ENCODE measurements at places on chromosomes 3 and 15.
A peak's percentile ranks its signal among the peaks of the same experiment; 100 is the strongest.

- no peak for DNase-seq
These were observed 94.8 kb upstream of the TLE3 start for GRCh38 chr15:70192490-70192889.

GRCh38 chr3:150412561-150413231 is 4.6 kb downstream of the TSC22D2 start:
- DNase-seq, result peak; percentile 96

DNA sequence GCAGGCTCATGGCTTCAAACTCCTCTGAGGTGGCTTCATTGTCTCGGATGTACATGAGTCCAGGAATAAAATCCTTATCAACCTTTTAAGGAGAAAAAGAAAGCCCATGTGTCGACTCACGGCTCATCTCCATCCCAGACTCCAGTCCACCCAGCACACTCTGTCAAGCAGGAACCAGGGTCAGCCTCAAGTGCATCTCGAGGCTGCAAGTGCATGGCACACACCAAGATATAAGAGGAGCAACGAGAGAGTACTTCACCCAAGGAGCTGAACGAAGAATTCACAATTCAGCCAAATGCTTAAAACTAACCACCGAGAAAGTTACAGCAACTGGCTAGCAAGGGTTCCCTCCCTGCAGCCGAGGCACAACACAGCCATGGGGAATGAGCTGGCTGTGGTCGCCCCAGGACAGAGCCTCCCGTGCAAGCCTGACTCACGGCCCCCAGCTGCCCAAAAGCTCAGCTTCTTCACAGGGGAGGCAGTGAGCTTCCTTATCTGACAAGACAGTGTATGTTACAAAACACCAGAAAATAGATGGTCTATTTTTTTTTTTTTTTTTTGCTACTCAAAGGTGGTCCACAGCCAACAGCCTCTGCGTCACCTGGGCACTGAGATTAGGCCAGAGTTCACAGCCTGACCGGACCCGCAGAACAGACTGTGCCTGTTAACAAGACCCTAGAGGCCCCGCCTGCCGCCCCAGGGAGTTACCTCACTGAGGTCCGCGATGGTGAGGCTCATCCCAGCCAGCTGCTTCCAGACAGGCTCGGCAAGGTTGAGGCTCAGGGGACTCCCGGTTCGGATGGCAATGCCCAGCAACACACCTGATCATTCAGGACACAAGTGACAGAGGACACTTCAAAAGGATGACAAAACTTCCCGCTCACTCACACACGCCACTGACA is 15.9 kb upstream of the OCA2 start:
- peak; percentile 71 for DNase-seq

DNA sequence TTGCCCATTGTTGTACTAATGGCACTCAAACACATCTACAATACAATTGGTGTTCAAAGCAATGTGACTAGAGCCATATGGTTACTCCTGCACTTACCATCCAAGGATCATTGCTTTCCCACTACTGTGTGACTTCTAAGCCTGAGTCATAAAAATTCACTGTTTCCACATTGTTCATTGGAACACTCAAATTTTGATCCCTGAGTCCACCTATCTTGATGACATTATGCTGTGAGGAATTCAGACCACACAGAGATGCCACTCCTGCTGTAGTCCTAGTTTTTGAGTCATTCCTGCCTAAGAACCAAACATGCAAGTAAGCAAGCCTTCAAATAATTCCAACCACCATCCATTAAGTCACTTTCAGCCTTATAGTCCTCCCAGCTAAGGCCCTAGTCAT is 176.2 kb downstream of the EFHB start:
- no peak for DNase-seq

DNA sequence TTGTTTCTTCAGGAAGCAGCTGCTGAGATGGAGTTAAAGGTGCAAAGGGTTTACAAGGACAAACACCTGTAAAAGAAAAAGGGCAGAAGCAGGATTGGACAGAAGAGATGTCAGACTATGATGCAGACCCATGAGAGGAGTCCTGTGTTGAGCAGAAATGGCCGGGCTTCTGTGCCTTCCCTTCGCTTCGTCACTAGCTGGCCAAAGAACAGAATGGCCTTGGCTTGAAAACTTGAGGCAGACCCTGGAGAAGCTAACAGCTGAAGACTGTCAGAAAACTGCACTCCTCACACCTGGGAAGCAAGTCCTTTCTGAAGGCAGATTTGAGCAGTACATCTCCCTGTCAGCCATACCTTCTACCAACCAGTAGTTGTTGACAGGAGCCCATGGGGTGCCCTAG is 8.4 kb upstream of the NMNAT3 start:
- DNase-seq, result no peak

GRCh38 chr3:109831403-109831802 is 494.1 kb upstream of the DPPA4 start:
- DNase-seq, result no peak

- DNase-seq, result no peak
These were observed 3.8 kb upstream of the ZNF620 start for GRCh38 chr3:40502034-40502433.

- no peak for DNase-seq
These were observed 478.6 kb downstream of the SHQ1 start for GRCh38 chr3:72369681-72370080.

- no peak for DNase-seq
These were observed 133.6 kb upstream of the RAP2B start for GRCh38 chr3:153028381-153028780.

DNA sequence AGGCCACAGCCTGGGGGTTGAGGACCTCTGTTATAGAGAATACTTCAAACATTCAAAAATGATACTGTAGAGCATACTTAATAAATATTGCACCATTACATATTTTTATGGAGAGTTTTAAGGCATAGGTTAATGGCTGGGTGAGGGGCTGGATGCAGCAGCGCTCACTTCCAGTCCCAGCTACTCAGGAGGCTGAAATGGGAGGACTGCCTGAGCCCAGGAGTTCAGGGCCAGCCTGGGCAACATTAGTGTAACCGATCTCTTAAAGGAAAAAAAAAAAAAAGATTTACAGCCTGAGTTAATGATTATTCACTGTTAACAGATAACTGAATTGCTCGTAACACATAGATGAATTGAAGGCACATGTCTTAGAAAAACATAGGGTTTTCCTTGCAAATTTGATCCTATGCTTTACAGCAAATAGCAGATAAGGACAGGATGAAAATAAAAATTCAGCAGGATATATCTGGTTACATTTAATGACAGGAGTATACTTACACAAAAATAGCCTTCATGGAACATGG is 282.9 kb downstream of the TBC1D5 start:
- no peak for DNase-seq

GRCh38 chr3:31133541-31133940 is 239.1 kb upstream of the GADL1 start:
- DNase-seq, result no peak

- DNase-seq, result peak; percentile 77
These were observed 38.5 kb downstream of the B3GNT5 start for GRCh38 chr3:183291497-183292031.

- DNase-seq, result no peak
These were observed 10.1 kb upstream of the RTP4 start for GRCh38 chr3:187358068-187358467.

- DNase-seq, result peak; percentile 91
These were observed 8.4 kb downstream of the CSK start for GRCh38 chr15:74790080-74790916.

DNA sequence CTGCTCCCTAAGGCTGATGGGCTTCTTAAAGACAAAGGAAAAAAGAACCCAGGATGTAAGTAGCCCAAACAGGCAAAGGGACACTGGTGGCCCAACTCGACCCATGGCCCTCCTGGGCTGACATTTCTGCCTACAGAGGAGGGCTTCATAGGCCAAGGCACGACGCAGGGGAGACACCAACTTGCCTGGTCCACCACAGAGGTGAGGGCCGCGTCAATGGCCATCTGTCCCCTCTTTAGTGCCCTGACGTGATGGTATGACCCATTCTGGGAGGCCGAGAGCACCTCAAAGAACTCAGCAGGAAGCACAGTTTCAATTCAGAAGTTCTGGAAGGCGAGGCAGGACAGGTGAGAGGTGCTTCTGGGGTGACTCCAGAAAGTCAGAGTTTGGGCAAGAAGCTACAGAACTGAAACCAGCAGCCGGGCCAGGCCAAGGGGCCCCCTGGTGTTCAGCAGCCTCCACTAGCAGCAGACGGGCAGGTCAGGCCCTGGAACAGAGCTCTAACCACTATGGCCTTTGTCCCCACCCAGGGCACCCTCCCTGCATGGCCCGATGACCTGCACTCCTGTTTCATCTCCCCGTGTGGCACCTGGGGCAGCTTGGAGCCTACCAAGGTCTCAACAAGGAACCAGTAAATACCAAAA is 45.1 kb downstream of the HMCES start:
- DNase-seq, result no peak

DNA sequence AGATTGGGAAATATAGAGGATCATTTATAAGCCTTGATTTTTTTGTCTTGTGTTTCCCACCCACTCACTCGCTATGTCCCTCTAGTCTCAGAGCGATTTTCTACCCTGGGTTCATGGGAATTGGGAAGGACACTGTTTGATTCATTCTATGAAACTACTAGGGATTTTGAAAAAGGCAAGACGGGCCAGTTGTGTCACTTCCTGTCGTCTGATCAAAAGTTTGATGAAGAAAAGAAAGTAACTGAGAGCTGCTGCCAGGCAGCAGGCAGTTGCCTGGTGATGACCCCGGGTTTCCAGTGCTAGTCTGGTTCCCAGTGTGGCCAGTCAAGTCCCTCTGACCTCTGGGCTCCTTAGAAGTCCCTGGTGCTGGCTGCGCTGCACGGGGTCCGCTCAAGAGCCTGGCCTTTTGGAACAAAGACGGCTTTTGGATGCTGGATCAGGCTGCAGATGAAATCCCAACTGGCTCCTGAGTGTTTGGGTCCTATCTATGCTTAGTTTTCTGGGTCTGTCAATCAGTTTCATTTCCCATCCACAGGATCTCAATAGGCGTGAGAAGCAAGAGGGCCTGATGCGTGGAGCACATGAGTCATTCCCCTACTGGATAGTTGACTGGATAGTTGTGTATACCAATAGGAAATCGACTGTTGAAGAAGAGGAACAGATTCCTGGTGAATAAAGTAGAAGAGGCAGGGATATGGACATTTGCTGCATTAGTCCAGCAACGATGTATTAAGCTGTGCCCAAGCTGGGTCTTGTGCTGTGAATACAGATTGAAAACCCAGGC is 89.7 kb downstream of the EEFSEC start:
- DNase-seq, result peak; percentile 55

- DNase-seq, result peak; percentile 53
These were observed 49.1 kb downstream of the IL1RAP start for GRCh38 chr3:190562866-190563510.

DNA sequence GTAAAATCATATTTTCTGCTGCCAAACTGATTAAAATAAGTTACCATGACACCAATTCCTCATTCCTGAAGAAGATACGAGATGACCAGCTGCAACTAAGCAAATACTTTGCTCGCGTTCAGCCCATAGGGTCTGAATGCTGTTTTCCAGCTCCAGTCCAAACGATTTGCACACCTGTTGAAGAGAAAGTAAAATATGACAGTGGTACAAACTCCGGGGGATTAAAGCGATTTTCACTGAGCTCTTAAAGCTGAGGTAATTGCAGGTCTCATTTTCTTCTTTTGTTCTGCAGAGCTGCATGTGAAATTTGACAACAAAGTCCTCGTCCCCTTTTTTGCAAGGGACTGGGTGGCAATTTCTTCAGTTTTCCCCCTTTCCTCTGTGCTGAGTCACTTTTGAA is 118.4 kb downstream of the NR2F2 start:
- no peak for DNase-seq

DNA sequence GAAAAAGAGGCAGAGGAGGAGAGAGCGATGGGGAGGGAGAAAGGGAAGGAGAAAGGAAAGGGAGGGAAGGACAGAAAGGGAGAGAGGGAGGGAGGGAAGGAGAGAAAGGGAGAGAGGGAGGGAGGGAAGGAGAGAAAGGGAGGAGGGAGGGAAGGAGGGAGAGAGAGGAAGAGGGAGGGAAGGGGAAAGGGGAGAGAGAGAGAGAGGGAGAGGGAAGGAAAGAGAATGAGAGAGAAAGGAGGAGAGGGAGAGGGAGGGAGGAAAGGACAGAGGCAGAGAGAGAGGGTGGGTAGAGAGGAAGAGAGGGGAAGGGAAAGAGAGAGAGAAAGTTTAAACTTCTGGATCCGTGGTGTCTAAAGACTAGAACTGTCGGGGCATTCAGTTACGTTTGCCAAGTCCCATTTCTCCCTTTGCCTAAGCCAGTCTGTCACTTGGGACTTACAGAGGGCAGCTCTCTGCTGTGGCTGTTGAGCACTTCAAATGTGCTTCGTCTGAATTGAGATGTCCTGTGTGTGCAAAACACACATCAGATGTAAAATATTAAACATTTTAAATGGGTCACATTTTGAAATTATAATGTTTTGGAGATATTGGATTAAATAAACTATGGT is 62.6 kb downstream of the PLXNA1 start:
- DNase-seq, result no peak

- no peak for DNase-seq
These were observed 128.5 kb downstream of the MYRIP start for GRCh38 chr3:39937874-39938273.

DNA sequence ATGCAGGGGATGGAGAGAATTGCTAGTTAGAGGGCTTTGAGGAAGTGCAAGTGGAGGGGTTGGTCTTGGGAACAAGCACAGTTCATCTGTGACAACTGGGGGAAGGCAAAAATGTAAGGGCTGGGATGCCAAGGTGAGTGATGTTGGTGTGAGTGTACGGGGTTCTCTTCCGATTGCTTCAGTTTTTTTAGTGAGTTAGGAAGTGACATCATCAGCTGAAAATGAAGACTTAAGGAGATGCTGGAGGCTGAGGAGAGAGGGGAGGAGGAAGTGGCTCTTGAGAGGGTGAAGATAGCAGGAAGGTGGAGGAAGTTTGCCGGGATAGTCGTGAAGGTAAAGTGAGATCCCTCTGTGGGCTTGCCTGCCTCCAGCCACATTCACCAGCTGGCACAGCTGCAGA is 12.7 kb downstream of the TICRR start:
- peak; percentile 71 for DNase-seq

DNA sequence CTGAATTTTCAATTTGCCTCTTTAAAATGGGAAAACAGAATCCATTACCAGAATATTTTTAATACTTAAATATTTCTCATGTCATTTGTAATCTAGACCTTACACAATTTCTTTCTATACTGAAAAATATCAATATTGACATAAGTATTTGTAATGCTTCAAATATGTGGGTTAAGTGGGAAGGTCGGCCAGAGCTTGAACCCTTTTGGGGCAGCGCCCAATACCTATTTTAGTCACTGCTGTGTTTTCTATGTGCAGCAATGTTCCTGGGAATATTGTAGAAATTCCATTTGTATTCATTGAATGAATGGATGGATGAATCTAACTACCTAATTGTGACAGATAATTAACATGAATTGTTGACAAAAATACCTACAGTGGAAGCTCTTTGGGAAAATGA is 459.7 kb upstream of the ZNF717 start:
- peak; percentile 34 for DNase-seq

- no peak for DNase-seq
These were observed 54.8 kb downstream of the TMEM266 start for GRCh38 chr15:76114561-76114960.

GRCh38 chr3:89353465-89353864 is 246.0 kb downstream of the EPHA3 start:
- DNase-seq, result no peak

GRCh38 chr3:99910752-99911290 is 93.2 kb downstream of the CMSS1 start:
- peak; percentile 40 for DNase-seq

Data from iris pigment epithelial cell (primary cell).